Amygdala (tissue), 56 donors: ENCODE measurements at places on chromosomes 1 and 21.
A peak's percentile ranks its signal among the peaks of the same experiment; 100 is the strongest.

- DNase-seq = no peak
These were observed 59.2 kb downstream of the KRTAP19-8 start for GRCh38 chr21:30979054-30979453.

DNA sequence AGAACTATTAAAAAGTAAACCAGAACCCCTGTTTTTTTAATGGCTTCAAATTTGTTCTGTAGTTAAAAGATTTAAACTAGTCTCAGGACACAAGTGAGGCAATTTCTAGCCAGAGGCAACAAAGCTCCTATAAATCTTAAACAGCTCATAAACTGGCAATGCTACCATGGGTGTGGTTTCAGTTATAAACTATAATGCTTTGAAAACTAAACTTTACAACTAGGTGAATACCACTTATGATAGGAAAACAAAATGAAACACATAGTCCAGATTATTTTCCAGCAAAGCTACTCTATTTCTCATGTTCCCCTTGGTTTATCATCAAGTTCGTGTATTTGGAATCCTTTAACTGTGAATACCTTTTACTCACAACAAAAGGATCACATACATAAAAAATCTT is 282.5 kb downstream of the VAV3 start:
- DNase-seq = no peak

GRCh38 chr1:246791303-246791918 is 67.2 kb downstream of the SCCPDH start:
- DNase-seq = no peak

GRCh38 chr1:212458817-212459216 is 26.1 kb downstream of the NENF start:
- no peak for DNase-seq

GRCh38 chr1:165994107-165994506 is 166.7 kb downstream of the UCK2 start:
- no peak for DNase-seq

- DNase-seq = no peak
These were observed 1455.2 kb downstream of the AMY1C start for GRCh38 chr1:105204836-105205371.

DNA sequence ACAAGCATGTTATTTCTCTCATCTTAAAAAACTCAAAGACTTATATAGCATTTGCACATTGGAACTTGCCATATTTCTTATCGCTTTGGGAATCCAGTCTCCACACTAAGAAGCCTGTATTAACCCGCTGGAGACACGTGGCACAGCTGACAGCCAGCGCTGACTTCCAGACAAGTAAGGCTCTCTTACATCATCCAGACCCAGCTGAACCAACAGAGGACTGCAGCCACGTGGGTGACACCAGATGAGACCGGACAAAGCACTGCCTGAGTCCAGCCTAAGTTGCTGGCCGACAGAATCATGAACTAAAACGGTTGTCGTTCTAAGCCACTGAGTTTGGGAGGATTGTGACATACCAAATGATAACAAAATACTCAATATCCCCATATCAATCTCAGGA is 6.3 kb upstream of the CD247 start:
- DNase-seq = peak; percentile 61

DNA sequence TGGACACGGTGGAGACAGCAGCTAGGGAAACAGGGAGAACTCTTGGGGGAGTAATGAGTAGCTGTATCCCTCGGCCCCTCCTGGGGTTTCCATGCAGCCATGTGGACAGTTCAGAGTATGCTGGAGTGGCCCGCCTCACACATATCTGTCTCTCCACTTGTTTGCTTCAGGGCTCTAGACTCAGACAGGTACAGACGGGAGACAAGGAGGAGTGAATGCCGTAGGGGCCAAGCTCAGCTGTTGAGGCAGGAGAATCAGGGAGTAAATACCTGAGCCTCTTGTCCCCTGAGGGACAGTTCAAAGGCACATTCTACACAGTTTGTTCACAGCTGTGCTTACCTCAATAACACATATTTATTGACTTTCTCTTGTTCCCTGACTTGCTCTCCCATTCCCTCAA is 7.7 kb upstream of the PTGFRN start:
- no peak for DNase-seq

DNA sequence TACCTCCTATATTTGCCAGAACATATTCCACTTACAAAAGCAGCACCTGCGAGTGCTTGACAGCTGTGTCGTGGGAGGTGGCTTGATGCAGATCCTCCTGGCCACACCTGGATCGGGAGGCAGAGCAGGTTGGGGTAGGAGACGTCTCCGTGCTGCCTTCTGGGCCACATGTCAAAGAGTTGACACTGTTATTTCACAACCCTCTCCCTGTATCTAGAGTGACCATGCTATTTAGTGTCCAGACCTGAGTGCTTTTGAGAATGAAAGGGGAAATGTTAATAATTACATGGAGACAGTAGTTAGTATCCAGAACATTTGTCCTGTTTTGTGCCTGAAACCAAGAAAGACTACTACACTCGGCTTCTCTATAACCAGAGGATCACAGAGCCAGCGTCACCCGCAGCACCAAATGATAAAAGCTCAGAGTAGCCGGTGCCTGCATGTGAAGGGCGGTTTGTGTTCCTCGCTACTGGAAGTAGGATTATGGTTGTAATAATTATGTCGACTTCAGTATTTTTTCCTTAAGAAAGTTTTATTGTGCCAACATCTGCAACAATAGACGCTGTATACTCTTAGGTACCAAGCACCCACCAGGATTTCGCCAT is 77.1 kb downstream of the GALNT2 start:
- DNase-seq = no peak

DNA sequence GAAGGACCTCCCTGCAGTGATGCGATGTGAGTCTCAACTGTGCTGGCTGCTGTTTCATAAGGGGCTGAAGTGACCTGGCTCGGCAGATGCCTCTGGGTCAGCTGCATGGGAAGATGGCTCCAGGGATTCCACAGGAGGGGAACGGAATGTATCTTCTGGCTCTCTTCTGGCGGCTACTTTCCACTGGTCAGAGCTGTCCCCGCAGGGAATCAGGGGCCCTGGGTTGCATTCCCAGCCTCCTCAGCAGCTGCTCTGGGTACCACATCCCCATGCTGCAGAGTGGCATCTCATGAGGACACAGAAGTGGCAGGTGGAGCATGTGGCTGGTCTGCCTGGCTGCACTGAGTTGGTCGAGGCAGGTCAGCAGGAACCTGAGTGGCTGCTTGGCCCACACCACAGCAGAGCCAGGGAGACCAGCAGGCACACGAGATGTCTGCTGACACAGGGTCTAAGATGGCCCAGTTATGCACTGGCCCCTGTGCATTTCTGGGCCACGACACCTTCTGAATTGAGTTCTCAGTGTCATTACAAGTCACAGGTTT is 42.8 kb downstream of the POFUT2 start:
- no peak for DNase-seq

- DNase-seq = no peak
These were observed 59.2 kb downstream of the TIAM1 start for GRCh38 chr21:31284797-31285397.

DNA sequence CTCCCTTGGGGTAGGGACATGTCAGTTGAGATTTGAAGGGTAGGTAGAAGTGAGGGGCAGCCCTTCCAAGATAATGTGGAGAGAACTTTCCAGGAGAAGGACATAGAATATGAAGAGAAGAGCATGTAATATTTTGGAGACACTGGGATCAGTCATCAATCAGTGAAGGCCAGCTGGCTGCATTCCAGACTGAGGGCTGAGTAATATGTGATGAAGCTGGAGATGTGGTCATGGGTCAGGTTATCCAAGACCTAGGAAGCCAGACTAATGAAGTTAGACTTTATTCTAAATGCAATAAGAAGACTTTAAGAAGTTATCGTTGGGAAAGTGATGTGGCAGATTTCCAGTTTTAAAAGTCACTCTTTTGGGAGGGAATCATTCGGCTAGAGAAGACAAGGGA is 262.0 kb downstream of the HMCN1 start:
- no peak for DNase-seq

DNA sequence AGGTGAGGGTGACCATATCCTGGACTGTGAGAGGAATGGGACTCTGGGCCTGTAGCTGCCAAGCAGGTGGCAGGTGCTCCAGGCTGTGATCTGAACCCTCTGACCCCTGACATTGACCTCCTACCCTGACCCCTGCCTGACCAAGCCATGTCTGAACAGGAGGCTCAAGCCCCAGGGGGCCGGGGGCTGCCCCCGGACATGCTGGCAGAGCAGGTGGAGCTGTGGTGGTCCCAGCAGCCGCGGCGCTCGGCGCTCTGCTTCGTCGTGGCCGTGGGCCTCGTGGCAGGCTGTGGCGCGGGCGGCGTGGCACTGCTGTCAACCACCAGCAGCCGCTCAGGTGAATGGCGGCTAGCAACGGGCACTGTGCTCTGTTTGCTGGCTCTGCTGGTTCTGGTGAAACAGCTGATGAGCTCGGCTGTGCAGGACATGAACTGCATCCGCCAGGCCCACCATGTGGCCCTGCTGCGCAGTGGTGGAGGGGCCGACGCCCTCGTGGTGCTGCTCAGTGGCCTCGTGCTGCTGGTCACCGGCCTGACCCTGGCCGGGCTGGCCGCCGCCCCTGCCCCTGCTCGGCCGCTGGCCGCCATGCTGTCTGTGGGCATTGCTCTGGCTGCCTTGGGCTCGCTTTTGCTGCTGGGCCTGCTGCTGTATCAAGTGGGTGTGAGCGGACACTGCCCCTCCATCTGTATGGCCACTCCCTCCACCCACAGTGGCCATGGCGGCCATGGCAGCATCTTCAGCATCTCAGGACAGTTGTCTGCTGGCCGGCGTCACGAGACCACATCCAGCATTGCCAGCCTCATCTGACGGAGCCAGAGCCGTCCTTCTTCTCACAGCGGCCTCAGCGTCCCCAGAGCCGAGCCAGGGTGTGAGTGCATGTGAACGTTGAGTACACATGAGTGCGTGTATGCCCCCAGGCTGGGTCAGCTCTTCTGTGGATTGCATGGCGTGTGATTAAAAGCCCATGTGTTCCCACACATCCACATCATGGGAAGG is 3.1 kb downstream of the TMEM125 start:
- no peak for DNase-seq

DNA sequence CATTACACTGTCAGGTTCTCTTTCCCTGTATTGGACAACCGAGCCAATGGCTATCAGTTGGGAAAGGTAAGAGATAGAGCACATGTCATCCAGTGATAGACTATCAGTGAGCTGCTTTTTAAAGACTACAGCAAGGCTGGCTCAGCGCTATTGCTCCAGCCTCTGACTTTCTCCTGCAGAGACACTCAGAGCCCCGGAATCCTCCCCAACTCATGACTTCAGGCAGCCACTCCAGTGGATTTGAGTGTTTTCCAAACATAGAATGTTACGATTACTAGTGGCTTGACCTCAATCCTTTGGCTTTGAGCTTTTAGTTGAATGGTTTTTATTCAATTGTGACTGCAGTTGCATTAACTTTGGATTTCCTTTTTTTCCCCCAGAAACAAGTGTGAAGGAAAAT is 331.9 kb downstream of the DISC1 start:
- DNase-seq = no peak

DNA sequence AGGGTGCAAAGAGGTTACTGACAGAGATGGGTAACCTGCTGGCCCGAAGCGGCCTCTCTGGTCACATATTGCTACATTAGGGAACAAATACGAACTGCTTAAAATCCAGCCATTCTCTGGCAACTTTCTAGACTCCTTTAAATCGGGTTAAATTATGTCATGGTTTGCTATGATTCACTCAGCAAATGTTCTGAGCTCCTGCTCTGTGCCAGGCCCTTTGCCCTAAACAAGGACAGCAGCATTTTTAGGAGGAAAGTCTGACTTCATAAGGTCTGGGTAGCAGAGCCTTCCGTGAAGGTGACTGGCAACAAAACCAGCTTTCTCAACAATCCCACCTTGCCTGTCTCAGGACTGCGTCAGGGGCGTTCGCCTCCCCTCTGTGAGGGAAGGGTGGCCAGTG is 15.4 kb downstream of the ZP4 start:
- DNase-seq = no peak

GRCh38 chr1:64000021-64000420 is 203.4 kb upstream of the UBE2U start:
- no peak for DNase-seq

DNA sequence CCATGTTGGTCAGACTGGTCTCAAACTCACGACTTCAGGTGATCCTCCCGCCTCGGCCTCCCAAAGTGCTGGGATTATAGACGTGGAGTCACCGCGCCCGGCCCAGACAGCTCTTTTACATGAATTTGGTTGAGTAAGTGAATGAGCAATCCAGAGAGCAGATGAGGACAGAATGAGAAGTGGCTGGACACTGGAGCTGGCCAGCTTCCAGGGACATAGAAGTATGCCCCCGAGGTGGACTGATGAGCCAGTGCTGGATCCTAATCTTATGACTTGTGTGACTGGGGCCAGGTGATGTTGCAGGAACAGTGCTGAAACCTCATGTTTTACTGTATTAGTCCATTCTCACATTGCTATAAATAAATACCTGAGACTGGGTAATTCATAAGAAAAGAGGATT is 35.9 kb upstream of the KANK4 start:
- no peak for DNase-seq

DNA sequence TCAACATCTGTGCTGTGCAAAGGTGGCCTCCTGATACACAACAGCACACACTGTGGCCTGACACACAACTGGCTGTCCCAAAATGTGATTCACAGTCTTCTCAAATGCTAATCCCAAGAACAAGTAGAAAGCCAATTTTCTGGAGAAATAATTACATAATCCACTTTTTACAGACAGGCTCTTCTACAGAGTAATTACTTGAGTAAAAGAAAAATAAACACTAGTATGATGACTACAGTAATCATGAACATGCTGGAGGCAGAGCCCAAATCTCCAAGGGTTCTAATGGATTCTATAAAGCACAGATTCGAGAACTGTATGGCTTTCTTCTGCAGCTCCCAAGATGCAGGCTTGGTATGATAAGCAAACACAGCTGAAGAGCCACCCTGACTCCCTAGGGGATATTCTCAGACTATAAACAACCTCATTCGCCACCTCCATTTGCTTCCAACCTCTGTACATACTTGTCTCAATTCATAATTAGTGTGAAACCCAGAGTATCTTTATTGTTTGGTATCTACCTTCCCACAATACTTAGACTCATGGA is 81.9 kb downstream of the SIPA1L2 start:
- no peak for DNase-seq

DNA sequence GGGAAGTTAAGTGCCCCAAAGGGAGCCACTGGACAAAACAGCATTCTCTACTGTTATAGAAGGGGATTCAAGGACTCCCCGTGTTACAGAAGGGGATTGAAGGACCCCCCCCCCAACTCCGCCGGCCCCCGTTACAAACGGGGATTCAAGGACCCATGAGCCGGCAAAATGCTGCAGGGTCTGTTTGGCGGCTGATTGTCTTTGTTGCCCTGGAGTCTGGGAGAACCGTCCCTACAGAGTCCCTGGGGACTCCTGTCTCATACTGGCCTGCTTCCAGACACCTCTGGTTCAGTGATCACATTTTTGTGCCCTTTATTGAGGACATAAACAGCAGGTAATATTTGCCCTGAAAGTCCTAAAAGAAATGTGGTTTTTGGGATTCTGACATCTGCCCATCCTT is 96.4 kb downstream of the SYF2 start:
- DNase-seq = no peak

DNA sequence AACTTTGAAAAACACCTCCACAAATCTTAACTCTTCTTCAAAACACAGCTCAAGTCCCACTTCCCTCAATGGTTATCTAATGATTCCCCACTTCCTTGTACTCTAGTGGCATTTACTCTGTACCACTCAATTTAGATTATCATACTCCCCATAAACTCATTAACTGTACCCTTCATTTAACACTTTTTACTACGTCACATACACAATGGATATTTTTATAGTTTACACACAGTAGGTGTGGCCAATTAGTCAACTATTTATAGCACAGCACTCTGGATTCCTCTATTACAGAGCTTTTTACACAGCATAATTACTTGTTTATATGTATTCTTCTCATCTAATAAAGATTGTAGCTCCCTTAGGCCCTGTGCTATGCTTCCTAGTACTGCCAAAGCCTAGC is 62.1 kb downstream of the FOXJ3 start:
- DNase-seq = no peak

GRCh38 chr1:88658419-88658818 is 25.7 kb upstream of the PKN2 start:
- no peak for DNase-seq
